H9 (cell line): ENCODE measurements at places on chromosomes 5 and 9.

GRCh38 chr5:80146046-80146445 lies 109.8 kb downstream of the SERINC5 start:
- DNase-seq, result no peak

GRCh38 chr5:110909950-110910349 lies 161.6 kb upstream of the TSLP start:
- no peak for DNase-seq

DNA sequence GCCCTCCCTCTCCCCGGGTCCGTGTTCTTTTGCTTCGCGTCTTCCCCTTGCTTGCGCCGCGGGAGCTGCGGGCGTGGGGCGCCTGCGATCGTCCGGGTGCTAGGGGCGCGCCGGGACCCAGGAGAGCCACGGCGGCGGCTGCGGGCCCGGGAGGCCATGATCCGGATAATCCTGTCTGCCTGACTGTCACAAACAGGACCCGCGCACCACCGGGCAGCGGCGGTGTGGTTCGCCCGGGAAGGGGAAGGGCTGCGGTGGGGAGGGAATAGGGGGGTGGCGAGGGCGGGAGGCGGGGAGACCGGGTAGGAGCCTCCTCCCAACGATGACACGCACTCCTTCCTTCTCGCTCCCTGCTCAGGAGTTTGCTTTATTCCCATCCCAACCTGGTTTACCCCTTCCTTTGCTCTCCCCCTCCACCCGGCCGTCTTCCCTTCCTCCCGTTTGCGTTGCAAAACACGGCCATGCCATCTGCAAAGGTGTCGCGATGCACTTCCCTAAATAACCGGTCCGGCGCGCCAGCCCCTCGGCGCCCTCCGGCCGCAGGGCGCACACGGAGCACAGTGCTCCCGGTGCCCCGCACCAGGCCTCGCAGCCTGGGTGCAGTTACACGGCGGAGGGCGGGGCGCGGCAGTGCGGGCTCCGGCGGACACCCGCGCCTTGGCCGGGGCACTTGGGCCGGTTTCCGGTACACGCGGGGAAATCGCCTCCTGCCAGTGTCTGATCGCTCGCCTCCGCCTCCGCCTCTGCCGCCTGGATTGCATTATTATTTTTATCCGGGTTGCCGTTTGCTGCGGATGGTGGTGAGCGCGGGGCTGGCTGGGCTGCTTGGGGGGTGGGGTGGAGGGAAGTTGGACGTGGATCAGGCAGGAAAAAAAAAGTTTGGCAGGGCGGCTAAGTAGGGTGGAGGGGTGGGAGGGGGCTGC lies 1.5 kb downstream of the SMARCA2 start:
- DNase-seq, result peak; percentile 60

GRCh38 chr5:73442996-73443627 lies 5.5 kb downstream of the FOXD1 start:
- DNase-seq, result no peak

DNA sequence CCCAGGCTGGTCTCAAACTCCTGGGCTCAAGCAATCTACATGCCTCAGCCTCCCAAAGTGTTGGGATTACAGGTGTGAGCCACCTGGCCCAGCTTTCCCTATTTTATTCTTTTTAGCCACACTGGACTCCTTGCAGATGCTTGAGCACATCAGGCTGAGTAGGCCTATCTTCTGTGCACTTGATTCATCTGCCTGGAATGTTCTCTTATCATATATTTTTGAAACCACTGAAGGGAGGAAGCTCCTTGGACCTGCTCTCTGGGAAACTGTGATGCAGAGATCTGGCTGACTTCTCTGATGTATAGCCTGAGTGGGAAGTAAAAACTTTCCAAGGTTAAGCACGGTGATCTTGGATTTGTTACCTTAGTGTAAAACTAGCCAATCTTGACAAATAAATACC lies 6.5 kb upstream of the MAT2B start:
- DNase-seq, result no peak

DNA sequence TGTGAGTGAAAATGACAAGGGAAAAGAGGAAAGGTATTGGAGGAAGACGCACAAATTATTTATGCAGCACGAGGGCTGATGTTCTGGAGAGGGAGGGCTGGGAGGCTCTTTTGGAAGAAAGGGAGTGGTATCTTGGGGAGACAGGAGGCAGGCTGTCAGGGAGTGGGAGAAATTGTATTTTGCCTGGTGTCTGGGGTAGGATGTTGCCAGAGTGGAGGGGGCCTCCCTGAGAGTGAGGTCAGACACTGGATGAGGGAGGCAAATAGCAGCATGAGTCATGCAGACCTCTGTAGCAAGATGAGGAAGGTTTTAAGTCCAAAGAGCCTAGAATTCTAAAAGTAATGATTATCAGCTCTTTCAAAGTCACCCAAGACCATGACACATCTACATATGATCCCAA lies 158.0 kb downstream of the DMRT2 start:
- no peak for DNase-seq

GRCh38 chr5:79020861-79021561 lies 35.9 kb upstream of the ARSB start:
- DNase-seq, result peak; percentile 52

GRCh38 chr5:14901462-14902051 lies 30.0 kb upstream of the ANKH start:
- no peak for DNase-seq

- DNase-seq, result peak; percentile 72
Observed at GRCh38 chr5:1021136-1021968, 12.8 kb downstream of the NKD2 start.

DNA sequence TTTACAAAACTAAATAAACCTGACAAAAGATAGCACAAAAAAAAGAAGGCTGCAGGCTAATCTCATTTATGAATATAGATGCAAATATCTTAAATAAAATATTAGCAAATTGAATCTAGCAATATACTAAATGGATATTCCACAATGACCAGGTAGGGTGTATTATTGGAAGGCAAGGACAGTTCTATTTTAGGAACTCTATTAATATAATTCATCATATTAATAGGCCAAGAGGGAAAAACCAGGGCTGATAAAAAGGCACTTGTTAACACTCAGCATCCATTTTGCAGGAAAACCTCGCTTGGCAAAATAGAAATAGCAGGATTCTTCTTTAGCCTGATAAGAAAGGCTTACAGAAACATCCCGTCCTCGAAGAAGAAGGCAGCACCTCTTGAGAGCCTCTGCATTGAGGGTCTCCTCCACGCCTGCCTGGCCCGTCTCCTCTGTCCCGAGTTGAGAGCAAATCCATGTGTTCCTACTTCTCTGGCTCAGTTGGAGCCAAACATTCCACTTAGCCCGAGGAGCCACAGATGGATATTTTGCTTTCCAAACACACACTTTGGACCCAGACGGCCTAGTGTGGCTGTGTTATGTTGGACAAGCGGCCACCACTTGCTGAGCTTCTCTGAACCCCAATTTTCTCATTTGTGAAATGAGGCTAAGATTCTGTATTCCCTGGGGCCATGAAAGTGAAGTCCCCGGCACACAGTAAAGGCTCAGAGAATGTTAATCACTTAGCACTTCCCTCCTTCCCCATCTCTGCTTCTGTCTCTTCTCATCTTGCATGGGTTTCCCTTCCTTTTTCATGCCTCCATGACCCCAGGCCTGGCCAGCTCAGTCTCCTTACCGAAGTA lies 181.8 kb upstream of the MVB12B start:
- peak; percentile 14 for DNase-seq

DNA sequence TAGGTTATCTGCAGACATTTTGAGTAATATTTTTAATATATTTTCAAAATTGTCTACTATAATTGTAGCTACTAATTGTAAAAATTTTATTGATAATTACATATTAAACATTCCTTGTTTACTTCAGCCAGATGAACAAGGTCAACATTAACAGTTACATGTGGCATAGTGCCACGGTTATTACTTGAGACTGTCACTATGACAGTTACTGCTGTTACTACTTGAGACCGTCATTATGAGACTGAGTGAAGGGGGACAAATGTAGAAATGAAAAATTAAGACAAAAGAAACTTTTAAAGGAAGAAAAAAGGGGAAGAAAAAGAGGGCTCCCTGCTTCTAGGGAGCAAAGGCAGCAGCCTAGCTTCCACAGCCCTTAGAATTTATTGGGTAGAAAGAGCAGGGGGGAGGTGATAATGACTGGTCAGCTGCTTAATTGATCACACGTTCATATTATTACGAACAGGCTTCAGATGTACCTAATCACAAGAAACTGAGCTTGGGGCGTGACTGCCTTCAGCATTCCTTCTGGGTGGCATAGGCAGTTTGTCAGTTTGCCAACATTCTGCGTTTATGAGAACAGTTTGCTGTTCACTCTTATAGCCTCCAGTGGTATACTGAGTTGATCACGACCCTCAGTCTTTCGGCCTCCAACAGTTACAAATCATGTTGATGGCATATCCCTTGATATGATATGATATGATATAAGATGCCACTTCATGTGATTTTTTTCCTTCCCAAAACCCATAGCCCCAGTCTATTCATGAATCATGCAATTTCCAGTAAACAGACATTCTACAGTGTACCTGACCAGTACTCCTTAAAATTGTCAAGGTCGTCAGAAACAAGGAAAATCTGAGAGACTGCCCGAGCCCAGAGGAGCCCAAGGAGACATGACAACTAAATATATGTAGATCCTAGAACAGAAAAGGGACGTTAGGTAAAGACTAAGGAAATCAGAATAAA lies 13.1 kb downstream of the MARCHF6 start:
- DNase-seq, result no peak

GRCh38 chr5:142320851-142321560 lies 3.8 kb downstream of the SPRY4 start:
- peak; percentile 39 for DNase-seq

DNA sequence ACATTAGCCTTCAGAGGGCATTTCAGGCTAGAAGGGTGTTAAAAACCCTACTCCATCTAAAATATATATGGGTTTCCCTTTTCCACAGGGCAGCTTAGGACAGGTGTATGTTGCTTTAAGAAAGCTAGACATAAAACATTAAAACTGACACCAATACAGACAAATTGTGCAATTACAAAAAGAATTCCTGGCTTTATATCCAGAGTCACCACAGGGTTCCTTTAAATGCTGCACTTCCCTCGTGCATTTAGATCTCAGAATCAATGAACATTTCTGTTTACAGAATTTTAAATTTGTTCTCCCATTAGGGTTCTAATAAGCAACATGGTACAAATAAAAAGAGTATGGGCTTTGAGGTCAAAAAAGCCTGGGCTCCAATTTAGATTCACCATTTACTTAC lies 170.2 kb downstream of the MAPKAP1 start:
- DNase-seq, result no peak

DNA sequence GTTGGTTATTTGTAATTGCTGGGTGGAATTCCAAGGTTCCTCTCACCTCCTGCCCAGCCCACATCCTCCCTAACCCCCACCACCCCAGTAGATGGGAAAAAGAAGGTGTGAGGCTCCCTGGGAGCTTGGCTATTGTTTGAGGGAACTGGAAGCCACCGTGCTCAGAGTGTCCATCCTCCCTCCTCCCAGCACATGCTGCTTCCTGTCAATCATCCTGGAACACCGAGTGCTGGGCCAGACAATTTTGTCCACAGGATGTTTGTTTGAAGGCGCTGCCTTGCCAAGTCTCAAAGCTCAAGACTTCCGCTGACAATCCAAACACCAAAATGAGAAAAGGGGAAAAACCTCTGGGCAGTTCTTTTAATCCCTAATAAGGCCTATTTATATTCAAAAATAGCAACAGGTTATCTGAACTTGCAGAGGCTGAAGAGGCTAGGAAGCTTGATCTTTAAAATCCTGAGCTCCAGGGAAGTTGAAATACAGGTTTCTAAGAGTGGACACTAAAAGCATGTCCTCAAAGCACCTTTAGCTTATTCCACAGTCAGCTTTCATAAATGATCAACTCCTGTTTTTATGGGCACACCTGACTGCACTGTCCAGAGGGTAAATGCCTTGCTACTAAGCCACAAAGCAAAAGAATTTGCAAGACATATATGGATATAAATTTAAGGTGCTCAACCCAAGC lies 286.7 kb downstream of the NFIB start:
- DNase-seq, result no peak

DNA sequence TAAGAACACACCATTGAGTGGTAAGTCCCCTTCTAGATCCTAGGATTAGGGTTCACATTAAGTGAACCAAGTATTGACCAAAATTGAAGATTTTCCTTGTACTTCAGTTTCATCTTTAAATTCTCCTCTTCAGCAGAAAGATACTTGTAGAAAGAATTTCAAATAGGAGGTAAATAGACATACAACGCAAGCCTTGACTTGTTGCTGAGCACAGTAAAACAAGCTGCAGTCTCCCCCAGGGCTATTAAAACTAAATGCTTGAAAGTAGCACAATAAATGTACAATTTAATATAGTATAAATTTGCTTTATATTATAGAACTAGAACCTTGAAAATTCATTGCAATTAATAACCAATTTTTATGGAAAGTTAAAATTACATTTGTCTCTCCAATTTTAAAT lies 170.1 kb upstream of the TARS1 start:
- no peak for DNase-seq

- no peak for DNase-seq
Observed at GRCh38 chr9:105964156-105964555, 269.8 kb downstream of the TMEM38B start.

DNA sequence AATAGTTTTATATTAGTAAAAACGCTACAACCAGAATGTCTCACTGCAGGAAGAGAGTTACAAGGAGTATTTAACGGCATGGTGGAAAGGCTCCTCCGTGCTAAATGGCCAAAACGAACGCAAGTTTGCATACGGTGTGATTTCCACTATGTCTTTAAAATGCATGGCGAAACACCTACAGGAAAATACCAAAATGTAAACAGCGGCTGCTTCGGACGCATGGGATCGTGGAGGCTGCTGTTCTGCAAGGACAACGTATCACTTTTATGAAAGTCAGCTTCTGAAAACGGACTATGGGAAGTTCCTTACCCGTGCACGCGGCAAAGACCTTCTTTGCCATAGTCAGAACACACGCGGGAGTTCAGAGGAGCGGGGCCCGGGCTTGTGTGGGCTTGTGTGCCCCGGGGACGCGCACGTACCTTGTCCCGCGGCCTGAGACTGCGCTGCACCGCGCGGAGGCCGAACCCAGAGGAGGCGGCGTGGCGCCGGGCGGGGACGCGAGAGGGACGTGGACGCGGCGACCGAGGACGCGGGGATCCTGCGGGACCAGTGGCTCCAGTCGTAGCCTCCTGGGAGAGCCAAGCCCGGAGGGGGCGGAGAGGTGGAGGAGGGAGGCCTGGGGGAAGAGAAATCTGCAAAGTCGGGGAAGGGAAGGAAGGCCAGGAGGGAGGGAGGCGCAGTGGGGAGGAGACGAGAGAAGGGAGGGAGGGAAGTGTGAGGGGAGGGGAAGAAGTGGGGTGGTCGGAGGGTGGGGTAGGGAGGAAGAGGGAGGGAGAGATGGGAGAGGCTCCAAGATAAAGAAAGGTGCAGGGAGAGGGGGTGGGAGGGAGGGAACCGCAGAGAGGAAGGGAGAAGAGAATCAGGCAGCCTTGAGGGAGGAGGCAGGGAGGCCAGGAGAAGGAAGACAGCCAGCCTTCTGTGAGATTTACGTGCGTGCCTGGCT lies at the start of gene CMBL:
Gene CMBL (minus strand): TSS at position 697 of the 943 bp plus-strand sequence. CDS start 17,140 bp downstream, outside the sequence.
- peak; percentile 80 for DNase-seq

DNA sequence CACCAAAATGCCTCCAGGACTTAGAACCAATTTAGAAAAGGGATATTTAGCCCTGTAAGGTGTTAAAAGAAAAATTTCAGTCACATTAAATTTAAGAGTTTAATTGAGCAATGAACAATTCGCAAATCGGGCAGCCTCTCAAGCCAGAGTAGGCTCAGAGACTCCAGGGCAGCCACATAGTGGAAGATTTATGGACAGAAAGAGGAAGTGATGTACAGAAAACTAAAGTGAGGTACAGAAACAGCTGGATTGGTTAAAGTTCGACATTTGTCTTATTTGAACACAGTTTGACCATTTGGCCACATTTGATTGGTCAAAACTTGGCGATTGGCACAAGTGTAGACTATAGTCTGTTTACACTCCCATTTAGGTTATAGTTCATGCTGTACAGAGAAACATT lies 525.9 kb upstream of the ZNF608 start:
- DNase-seq, result no peak

GRCh38 chr5:161027763-161028162 lies 175.8 kb upstream of the ATP10B start:
- no peak for DNase-seq
